Fibroblast of skin of right biceps (primary cell): ENCODE measurements at places on chromosomes 16 and 17.
A peak's percentile ranks its signal among the peaks of the same experiment; 100 is the strongest.

- no peak for DNase-seq
These were observed 52.3 kb downstream of the MSI2 start for GRCh38 chr17:57308543-57309186.

GRCh38 chr16:86158688-86159360, 259.9 kb downstream of the IRF8 start:
- peak; percentile 11 for DNase-seq

DNA sequence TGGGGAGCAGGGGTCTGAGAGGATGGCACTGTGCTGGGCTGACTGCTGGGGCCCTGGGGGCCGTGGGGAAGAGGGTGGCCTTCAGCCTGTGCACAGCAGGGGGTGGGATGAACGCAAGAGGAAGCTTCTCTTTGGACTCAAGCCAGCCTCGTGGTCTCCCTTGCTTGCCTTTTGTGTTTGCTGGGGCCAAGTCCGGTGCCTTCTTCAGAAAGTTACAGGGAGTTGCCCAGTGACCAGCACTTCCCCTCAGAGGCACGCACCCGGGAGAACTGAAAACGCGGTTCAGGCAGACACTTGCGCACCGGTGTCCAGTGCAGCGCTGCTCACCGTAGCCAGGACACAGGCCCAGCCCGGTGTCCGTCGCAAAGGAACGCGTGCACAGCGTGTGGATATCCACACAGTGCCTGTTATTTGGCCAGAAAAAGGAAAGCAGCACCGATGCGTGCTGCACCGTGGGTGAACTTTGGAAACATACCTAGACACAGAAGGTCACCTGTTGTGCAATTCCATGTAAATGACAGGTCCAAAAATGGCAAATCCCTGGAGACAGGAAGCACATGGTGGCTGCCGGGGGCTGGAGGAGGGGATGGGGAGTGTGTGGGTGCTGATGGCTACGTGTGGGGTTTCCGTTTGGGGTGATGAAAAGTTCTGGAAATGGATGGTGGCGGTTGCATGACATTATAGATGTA, 29.4 kb upstream of the NUDT16L1 start:
- DNase-seq = peak; percentile 6

- no peak for DNase-seq
These were observed 138.2 kb downstream of the CACNG3 start for GRCh38 chr16:24394341-24394740.

DNA sequence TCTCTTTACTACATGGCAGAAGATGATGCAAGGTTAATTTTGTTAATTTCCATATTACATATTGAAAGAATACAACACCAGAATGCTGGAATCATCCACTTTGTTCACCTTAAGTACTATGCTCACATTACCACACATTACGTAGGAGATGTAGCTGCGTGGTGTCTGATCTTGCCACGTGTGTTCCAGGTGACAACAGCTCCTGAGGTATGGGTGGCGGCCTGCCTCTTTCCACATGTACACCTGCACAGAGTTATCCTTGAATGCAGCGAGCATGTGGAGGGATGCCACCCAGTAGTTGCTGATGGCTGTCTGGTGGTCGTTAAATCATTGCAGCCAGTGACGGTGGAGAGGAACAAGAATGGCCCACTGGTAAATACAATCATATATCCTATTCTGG, 740.5 kb upstream of the EEF2KMT start:
- DNase-seq = no peak

GRCh38 chr16:1094124-1094479, 1.9 kb downstream of the C1QTNF8 start:
- DNase-seq = no peak

DNA sequence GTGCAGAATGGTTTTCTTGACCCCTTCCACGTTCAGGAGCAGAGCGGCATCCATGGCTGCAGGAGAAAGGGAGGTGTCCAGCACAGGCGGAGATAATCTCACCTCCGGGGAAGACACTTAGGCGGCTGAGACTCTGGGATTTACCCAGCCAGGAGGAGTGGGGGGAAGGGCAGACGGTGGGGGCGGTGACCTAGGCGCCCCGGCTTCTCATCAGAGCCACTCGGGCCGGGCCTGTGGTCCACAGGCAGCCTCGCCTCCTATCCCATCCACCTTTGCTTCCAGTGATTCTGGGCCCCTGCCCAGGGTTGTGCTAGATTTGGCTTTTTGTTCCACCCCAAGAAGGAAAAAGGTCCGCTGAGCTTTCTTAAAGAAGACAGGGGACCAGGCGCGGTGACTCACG, at the start of gene AIPL1:
Gene AIPL1 (minus strand): TSS at position 71 of the 400 bp plus-strand sequence. CDS start 17 bp downstream, at position 54.
- no peak for DNase-seq

GRCh38 chr17:62597920-62598319, 29.6 kb upstream of the MRC2 start:
- DNase-seq = no peak

DNA sequence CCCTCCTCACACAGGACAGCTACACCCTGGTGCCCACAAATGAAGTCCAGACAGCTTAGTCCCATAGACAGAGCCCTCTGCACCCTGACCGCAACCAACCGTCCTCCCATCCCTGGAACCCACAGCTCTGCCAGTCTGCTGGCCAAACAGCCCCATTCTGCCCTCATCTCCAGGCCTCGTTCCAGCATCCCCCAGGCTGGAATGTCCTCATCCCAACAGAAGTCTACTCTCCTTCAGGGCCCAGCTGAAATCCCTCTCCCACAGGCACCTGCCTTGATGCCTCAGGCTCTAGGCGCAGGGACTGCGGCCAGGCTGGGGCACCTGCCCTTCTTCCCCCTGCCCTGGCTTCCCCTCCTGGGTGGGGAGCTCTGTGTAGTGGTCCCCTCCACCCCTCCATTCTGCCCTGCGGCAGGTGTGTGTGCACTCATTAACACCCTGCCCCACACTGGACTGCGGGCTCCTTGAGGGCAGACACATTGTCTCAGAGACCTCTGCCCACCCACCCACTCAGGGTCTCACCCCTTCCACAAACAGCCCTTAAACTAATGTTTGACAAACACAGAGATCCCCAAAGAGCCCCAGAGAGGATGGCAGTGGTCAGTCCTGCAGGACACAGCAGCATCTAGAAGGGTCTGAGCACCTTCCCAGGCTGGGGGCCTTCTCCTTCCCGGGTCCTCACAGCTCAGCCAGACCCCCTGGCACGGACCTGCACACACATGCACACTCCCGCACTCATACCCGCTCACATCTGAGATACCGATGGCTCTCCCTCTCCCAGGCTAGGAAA, 820 bp downstream of the GRIN2C start:
- DNase-seq = no peak
